Mesendoderm (in vitro differentiated cells): ENCODE measurements at places on chromosomes 2 and 18.

- DNase-seq: peak; percentile 27
Measured at GRCh38 chr2:5845798-5846330, 153.7 kb downstream of the SOX11 start.

DNA sequence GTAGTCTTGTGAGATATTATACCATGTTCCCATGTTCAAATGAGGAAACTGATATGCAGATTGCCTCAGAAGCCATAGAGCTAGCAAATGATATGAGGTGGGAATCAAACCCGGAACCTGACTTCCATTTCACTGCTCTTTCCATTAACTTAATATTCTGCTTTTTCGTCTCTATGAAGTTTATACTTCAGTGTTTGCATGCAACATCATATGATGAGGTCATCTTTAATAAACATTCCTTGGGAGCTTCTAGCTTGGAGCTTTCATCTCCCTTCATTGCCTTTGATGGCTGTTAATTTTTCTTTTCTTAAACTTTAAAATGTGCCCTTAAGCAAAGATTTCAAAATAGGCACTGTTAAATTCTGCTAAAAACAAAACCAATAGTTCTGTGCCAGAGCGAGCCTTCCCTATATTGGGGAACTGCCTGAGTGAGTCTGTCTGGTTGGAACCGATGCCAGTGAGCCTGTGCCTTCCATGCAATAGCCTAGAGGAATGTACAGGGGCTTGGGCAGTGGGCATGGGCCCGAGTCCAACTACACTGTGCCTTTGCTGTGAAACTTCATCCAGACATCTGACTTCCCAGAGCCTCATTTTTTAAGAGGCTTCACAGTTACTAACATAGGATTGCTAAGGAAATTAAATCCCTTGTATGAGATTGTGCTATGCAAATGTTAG is 91.1 kb upstream of the TMEM200C start:
- DNase-seq: no peak

- peak; percentile 81 for DNase-seq
Measured at GRCh38 chr2:145752091-145752806, 1232.3 kb upstream of the ZEB2 start.

DNA sequence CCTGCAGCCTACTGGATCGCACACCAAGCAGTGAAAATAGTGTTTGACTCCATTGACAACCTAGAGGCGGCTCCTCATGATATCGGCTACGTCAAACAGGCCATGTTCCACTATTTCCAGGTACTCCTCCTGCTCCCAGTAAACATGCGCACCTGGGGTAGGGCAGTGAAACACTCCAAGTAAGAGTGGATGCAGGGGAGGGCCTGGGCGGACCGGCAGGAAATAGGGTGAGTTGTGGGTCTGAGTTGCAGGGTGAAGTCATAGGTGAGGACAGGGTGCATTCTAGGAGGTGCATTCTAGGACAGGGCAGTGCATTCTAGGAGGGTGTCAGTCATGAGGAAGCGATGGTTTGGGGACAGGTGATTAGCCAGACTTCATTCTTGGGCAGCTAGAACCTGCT is 5.0 kb downstream of the NAGK start:
- no peak for DNase-seq
